ENCODE measurements at places on chromosomes 1 and 21. TPM values are rescaled to one million over a fixed set of nuclear protein-coding genes. Genes with fewer than 3 reads are reported as not detected.
A peak's percentile ranks its signal among the peaks of the same experiment; 100 is the strongest.

The DCST2 gene
- polyA plus RNA-seq, result 0.14 TPM

The NFASC gene
- 0.79 TPM for polyA plus RNA-seq

The RAVER2 gene
- polyA plus RNA-seq, result 3.4 TPM

DNA sequence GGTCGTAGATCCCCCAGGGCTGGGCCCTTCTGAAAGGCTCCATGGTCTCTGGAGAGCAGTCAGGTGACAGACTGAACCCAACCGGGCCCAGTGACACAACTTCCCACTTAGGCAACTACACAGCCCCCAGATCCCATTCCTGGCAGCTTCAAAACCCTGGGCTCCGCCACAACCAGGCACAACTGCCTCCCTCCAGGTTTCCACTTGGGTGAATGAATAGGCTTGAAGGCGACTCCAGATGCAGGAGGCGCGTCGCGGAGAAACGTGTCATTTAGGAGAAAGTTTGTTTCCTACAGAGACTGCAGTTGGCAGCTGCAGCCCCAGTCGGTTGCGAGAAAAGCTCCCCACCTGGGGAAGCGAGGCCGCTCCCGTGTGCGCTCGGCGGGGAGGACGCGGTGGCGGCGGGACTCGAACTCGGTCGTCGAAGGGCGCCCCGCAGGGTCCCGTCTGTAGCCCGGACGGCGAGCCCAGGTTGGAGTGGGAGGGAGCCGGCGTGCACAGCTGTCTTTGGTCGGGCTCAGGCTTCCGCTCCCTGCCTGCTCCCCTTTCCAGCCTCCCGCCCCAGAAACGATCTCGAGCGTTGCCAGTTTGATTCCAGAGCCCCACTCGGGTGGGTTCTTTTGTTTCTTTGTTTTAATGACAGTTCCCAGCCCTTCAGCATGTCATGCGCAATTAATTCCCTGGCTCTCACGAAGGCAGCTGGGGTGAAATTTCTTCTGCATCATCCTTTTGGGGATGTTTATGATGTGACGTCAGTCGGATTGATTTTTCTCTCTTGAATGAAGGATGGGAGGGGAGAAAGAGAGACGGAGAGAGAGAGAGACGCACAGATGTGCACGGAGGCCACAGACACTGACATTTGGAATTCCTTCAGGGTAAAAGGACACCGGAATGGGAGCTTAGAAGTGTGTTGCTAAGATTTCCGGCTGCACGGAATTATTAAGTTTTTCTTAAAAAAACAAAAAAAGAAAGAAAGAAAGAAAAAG, 862 bp upstream of the SGIP1 start:
- DNase-seq, result peak; percentile 98

The VWA5B1 gene
- polyA plus RNA-seq, result not detected

DNA sequence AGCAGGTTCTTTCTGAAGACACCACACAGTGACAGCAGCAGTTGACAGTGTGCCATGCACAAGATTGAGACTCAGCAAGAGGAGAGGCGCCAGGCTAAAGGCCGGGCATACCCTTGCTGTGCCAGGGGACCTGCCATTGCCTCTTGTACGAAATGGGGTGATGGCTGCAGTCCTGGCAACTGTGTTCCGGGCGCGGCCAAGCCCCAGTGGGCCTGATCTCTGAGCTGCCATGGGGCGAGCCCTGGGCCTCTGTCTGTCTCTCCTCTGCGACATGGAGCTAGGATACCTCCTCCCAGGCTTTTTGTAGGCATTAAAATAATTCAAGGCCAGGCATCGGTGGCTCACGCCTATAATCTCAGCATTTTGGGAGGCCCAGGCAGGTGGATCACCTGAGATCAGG, 9.6 kb upstream of the TRAPPC10 start:
- no peak for DNase-seq

DNA sequence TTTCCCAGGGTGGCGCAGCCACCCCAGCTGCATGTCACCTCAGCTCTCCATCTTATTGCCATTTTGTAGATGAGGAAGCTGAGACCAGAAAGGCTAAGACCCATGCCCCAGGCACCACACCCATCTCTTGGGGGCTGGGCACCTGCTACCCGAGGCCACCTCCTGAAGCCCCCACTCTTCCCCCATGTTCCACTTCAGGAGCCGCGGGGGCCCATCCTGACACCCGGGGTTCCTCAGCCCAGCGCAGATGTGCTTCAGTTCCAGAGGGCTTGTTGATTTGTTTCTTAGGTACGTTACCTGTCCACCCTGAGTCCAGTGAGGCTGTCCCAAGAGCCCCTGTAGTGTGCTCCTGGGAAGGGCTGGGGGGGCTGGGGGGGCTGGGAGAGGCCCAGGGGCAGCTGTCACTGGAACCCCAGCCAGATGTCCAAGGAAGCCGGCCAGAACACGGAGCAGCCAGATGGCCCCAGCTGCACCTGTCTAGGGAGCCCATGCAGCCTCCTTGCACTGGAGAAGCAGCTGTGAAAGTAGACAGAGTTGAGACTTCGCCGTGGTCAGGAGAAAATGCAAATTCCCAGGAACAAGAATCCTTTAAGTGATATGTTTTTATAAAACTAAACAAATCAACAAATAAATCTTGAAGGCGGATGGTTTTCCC, 17.1 kb upstream of the CCDC27 start:
- DNase-seq, result no peak

DNA sequence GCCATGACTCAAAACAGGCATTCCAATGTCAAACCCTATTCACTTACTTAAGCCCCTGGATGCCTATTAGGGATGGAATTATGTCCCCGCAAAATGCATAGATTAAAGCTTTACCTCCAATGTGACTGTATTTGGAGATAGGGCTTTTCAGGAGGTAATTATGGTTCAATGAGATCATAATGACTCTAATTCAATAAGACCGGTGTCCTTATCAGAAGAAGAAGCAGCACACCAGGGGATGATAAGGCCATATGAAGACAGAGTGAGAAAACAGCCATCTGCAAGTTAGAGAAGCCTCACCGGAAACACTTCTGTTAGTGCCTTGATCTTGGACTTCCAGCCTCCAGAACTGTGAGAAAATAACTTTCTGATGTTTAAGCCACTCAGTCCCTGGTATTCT, 1131.8 kb upstream of the TMPRSS15 start:
- no peak for DNase-seq

The PLCH2 gene
- polyA plus RNA-seq, result 1.9 TPM
